Stimulated activated CD4-positive, alpha-beta T cell treated with anti-CD3 and anti-CD28 coated beads, Interleukin-12 subunit alpha, Interleukin-12 subunit beta, amount 100 ng/mL, for 48 hours (primary cell): ENCODE measurements at places on chromosomes 6 and 20.
A peak's percentile ranks its signal among the peaks of the same experiment; 100 is the strongest.

DNA sequence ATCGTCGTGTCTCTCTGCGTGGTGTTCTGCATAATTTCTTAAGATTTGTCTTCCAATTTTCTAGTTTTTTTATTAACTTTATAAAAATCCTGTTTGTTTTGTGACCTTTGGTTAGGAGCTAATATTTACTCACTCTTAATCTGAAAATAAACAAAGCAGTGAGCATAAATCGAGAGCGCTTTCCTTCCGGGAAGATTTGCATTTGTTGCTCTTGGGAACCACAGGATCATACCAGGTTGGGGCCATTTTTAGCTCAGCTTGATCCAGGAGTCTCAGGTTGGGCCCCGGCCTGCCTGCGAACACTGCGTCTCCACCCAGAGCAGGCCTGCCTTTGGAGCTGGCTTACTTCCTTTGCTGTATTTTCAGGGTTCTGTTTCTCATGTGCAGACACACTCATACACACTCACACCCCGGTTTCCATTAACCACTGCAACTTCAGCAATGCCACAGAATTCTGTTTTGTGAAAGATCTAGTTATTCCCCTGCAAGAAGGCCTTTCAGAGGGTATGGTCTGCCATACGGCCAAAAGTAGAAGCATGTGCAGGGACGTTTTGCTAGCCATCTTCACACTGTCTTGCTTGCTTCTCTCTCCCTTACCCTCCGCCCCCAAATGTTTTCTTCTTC, 17.3 kb downstream of the BPHL start:
- DNase-seq, result no peak

DNA sequence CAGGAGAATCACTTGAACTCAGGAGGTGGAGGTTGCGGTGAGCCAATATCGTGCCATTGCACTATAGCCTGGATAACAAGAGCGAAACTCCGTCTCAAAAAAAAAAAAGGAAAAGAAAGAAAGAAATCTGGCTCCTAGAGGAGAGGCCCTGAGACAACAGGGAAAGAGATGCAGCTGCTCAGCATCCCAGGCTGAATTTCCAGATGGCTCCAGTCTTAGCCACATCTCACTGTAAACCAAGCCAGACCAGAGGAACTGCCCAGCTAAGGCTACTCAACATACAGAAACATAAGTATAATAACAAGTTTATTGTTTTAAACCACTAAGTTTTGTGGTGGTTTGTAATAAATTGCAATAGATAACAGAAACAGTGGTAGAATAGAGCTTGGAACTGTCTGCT, 38.5 kb upstream of the TASP1 start:
- DNase-seq, result no peak

DNA sequence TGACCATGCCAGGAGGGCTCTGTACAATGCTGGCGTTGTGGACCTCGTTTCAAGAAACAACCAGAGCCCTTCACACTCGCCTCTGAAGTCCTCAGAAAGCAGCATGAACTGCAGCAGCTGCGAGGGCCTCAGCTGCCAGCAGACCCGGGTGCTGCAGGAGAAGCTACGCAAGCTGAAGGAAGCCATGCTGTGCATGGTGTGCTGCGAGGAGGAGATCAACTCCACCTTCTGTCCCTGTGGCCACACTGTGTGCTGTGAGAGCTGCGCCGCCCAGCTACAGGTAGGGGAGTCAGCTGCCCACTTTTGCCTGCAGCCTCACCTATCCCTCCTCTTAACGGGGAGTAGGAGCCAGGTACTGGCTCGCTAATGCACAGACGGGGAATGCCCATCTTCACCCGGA, 16.2 kb downstream of the MYLIP start:
- no peak for DNase-seq

DNA sequence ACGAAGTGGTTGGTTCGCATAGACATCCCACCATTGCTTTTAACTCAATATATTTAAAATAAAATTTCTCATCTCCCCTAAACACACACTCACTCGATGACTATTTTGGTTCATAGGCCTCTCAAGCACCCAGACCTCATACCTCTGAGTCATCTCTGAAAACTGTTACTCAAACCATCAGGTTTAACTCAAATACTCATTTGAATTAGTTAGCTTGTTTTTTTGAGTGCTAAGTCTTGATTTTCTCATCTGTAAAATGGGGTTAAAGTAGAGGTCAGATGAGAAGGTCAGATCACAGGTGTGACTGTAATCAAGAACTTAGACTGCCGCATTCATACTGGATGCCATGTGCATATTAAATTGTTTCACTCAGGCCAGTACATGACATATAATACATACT, 243.9 kb upstream of the TENT5A start:
- DNase-seq, result no peak

DNA sequence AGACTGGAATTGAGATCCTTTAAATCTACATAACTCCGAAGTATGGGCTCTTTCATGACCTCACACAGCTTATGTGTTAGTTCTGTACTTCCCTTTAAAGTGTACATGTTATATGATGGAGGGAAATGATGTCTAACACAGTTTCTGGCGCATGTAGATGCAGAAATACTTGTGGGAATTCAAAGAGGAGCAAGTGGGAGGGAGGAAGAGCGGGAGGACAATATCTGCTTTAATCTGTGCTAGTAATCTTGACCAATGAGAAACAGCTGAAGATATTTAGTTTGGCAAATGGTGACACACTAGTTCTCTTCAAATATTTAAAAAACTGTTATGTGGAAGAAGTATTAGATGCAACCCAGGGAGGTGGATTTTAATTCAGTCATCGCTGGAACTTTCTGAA, 62.9 kb upstream of the PLEKHG1 start:
- DNase-seq, result no peak

GRCh38 chr6:29793036-29793356, 34.6 kb upstream of the HLA-G start:
- no peak for DNase-seq

DNA sequence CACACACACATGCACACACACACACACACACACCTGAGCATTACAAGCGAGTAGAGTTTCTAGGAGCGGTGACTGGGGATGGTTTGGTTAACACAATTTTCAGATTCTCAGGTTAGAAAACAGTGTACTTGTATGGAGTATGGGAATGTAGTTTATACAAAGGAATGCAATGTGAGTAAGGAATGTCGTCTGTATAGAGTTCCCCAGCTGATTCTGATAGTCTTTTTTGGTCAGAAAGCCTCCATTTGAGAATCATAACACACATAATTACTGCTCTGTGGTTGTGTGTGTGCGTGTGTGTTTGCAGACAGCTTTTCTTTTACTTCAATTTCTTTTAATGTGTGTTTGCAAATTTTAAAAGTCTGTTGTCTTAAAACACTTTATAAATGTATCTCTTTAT, 93.2 kb downstream of the MYO6 start:
- DNase-seq, result no peak

- DNase-seq, result no peak
Observed at GRCh38 chr6:118401325-118401975, 146.6 kb upstream of the PLN start.

DNA sequence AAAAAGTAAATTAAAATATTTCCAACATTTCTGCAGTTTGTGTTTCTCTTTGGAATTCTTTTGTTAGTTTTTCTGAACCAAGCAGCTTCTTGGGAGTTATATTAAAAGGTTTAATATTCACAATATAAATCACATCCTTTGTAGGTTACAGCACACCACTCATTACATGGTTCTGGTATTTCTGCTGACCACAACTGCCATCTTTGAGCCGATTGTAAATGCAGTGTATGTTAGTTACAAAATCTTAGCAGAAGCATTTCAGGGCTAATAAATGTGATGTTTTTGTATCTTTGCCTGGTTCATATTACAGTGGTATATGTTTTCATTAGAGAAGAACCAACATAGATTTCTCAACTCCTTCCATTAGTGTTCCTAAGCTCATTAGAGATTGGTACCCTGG, 19.1 kb upstream of the TSHZ2 start:
- DNase-seq, result no peak

DNA sequence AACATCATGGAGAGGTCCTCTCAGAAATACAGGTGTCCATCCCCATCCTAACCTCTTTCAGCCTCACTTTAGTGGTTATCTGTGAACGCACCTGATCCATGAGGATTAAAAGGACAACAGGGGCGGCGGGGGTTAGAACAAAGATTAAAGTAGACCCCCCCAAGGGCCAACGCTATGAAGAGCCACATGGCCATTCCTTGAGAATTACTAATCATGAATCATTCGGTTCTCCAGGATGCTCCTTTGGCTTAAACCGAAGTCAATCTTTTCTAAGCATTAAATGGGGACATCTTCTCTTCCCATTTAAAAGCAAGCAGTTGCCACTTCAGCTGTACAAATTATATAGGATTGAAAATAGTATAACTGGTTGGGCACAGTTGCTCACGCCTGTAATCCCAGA, 212.4 kb downstream of the GMPR start:
- DNase-seq, result no peak

DNA sequence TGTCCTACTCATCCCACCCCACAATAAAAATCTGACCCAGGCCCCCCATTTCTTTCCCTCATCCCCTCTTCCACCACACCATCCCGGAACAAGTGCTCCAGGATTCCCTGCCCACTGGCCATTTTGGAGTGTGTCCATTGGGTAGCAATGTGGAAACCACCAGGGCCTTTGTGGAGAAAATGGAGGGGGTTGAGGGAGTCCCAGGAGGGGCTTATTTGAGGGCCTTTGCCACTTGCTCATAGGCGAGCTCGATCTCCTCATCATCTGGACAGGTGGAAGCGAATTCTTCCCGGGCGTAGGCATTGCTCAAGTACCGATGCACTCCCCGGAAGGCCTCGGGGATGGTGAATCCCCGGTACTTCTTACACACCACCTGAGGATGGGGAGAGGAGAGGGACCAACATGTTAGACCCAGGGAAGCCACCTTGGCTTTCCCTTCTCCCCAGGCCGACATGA, 1.6 kb upstream of the DDAH2 start:
- DNase-seq, result no peak

DNA sequence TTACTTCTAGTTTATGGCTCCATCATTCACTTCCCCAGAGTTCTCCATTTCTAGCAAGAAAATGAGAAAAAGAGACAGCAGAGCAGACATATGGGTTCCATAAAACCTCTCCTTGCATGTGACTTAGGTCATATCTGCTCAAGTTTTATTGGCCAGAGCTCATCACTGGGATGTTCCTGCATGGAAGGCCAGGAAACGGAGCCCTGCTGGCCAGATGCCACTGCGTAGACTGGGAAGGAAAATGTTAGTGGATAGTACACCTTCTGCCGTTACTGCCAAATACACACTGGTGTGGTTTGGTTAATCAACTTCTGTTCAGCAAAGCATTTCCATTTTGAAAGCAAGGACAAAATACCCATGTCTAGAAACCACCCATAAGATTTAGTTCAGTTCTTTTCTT, 220.6 kb upstream of the TSHZ2 start:
- no peak for DNase-seq

DNA sequence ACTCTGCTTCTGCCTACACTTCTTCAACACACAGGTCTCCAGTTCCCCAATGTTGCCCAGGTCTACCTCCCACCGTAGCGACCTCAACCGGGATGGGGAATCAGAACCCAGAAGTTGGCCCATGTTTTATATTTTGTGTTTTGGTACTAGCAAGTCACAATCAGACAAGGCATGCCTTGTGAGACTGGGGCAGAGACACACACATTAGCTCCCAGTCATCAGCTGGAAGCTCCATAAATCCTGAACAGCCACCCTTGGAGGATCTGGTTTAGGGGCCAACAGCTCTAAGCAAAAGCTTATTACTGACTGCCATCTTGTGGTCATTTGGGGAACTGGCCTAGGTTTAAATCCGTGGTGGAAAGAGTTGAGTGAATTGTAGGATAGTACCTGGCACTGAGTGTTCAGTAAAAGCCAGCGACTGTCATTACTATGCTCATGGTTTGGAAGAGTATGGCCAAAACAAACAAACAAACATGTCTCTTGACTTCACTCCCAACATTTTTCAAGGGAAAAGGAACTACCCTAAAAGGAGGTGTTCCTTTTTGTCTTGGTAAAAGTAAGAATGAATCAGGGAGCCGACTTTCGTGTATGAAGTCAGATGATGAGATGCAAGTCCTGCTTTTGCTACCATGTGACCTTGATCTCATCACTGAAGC, 40.5 kb downstream of the PIM1 start:
- DNase-seq, result peak; percentile 97

GRCh38 chr6:87706187-87706966, 4.3 kb upstream of the AKIRIN2 start:
- DNase-seq, result no peak

DNA sequence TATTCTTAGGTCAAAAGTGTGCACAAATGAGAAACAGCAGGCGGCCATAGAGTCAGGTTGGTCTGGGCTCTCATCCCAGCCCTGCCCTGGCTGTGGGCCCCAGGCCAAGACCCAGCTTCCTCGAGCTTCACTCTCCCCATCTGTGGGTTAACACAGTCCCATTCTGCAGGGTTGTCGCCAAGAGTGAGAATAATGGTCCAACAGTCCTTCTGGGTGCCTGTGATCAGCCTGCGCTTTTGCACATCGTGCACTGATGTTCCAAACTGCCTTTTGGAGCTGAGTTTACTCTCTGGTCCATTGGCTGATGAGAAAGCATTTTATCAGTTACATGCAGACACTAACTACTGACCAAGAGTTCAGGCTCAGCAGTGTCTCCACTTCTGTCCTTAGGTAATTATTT, 82.6 kb downstream of the INSM1 start:
- DNase-seq, result no peak

- no peak for DNase-seq
Observed at GRCh38 chr6:132910759-132911158, 96.4 kb downstream of the RPS12 start.

GRCh38 chr6:145367149-145367548, 368.2 kb downstream of the EPM2A start:
- DNase-seq, result no peak

DNA sequence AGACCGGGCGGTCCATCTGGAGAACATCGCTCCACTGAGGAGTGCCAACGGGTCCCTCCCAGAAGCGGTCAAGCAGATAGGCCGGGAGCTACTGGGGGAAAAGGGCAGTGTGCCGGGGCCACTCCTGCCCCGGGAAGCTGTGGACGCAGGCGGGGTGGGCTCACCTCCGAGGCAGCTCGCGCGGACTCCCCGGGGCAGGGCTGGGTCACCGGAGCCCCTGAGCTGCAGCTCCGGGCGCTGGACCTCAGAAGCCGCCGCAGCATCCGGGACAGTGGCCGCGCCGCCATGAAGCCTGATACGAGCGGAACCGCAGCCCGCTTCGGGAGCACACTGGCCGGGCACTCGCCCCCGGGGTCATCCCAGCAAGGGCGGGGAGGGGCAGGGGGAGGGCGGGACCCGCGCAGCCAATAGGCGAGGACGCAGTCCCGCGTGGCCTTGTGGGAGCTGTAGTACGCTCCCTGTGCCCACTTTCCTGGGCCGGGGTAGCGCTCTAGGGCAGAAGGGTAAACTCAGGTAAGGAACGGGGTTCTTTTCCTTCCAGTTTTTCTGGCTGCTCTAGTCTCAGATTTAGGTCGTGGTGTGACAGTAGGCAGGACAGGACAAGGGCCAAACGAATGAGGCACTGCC, at the start of gene MOCS1:
MOCS1 (minus strand) TSS at position 332 of the 627 bp plus-strand sequence; CDS start at position 287, 45 bp downstream.
- DNase-seq, result peak; percentile 13
